Activated CD4-positive, alpha-beta T cell treated with anti-CD3 and anti-CD28 coated beads, Interleukin-2, amount 50 U/mL, for 48 hours (primary cell): ENCODE measurements at places on chromosomes 3 and 15.

DNA sequence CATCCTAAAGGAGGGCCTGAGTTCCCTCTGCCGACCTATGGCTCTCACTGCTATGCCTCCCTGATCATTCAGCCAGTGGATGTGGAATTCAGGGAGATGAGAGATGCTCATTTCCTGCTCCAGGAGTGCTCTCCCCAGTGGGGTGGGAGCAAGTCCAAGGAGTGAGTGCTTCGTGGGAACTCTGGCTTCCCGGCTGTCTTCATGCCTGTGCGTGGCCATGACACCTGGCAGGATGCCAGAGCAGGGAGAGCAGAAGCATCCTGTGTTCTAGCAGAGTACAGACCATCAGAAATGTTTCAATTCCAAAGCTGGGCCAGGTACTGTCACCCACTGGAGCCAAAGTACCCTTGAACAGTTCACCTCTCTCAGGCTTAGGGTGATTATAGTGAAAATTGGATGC lies 45.1 kb downstream of the APH1B start:
- no peak for DNase-seq

DNA sequence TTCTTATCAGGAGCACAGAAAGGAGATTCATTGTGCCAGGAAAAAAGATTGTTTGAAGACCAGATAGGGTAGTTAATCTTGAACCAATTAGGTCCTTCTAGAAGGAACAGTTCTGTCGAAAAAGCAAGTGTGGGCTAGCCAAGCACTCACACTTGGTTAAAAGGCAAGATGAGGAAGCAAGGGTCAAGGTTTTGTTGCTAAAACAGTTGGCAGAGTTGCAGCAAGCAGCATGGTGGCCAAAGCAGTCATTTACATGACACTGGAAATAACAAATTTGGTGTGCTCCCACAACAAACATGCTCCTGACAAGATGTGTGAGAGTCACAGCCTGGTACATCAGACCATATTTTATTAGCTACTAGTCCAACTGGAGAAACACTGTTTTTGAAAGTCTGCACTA lies 228.0 kb upstream of the CFAP20DC start:
- DNase-seq, result no peak

- DNase-seq, result no peak
Observed at GRCh38 chr15:96764501-96764900, 434.0 kb downstream of the NR2F2 start.

GRCh38 chr3:107951126-107951525 lies 139.7 kb downstream of the CD47 start:
- no peak for DNase-seq

GRCh38 chr3:40914475-40914874 lies 284.8 kb upstream of the CTNNB1 start:
- DNase-seq, result no peak

GRCh38 chr3:139443186-139443585 lies 33.1 kb downstream of the RBP2 start:
- no peak for DNase-seq

DNA sequence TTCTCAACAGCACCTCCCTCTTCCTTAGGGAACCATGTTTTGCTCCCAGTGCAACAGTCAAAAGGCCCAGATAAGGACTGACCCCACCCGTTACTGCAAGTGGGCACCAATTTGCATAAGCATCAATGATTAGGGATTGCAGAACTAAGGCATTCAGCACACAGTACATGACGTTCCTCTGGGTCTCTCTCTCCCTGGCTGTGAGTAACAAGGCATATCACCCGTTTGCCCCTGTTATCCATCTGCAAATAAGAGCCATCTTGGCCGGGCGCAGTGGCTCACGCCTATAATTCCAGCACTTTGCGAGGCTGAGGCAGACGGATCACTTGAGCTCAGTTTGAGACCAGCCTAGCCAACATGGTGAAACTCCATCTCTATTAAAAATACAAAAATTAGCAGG lies 18.8 kb downstream of the MAGI1 start:
- no peak for DNase-seq

GRCh38 chr15:83288381-83288801 lies 3.9 kb upstream of the BNC1 start:
- no peak for DNase-seq

GRCh38 chr3:15460891-15461531 lies 33.6 kb downstream of the EAF1 start:
- DNase-seq, result no peak

- DNase-seq, result no peak
Observed at GRCh38 chr15:98751767-98752166, 103.4 kb downstream of the IGF1R start.

GRCh38 chr3:34237946-34238345 lies 439.5 kb downstream of the PDCD6IP start:
- DNase-seq, result no peak

GRCh38 chr15:48331796-48332641 lies 790 bp downstream of the DUT start:
- DNase-seq, result peak; percentile 81

- DNase-seq, result no peak
Observed at GRCh38 chr3:100018806-100019205, 95.5 kb downstream of the FILIP1L start.

DNA sequence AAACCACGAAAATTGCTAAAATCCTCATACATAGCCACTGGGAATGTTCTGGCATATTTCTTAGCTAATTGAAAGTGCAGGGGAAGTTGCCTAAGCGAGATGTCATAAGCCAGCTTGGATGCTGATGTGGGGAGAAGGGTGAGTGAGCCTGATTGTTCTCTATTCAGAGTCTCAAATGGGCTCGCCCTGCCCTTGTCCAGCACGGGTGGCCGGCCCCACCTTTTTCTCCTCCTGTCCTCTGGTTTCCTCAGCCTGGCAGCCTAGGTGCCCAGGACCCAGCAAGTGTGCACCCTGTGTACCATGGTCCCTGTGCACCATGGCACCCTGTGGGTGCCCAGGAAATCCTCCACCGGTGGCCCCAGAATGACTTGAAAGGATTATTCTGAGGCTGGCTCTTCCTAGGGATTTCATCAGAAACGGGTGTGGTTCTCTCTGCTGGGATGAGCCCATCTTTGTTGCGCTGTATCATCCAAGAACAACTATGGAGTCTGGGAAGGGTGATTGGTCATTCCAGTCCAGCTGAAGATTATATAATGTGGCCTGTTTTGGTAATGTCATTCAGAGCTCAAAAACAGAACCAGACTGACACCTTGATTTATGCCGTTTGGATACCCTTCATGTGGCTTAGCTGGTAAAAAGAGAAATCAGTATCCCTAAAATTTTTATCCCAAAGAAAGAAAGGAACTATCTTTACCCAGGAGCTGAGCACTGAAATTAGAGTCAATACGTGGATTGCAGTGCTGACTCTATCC lies 150.8 kb upstream of the BHLHE40 start:
- DNase-seq, result no peak

DNA sequence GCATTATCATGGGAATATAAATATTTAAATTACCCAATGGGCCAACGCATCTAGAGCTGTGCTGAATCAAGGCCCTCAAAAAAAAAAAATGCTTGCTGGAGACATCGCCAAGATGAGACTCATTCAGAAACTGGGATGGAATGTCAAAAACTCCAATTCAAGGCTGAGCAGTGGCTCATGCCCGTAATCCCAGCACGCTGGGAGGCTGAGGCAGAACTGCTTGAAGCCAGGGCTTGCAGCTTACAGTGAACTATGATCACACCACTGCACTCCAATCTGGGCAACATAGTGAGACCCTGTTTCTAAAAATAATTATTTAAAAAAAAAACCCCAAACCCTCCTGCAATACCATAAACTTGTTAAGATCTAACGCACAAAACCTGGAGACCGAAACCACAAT lies 3.1 kb upstream of the CACNA1D start:
- no peak for DNase-seq

DNA sequence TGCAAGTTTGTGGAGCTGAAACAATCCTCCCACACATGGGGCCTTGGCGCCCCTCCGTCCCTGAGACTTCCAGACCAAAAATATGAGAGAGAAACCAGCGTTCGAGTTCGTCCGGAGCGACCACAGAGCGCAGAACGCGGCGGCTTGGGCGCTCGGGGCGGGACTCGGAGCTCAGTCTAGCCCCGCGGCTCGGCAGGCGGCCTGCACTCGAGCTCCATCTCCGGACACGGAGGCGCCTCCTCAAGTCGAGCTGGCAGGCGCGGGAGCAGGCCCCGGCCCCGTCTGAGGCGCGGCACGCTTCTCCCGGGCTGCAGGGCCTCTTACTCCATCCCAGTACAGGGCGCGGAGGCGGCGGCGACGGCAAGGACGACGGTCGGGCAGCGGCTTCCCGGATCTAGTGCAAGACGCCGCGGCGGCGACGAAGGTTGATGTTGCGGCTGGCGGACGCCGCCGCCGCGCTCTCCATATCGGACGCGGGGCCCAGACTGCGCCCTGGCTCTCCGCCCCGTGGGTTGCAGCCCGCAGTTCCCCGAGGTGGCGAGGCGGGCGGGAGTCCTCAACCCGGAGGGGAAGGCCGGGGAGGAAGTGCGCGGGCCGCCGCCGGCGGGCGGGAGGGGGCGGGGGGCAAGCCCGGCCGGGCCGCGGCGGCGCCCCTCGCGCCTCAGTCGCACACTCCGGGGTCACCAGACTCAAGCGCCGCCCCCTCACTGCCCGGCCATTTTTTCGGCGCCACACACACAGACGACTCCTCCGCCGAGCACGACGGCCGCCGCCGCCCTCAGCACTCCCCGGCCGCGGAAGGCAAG lies 674 bp downstream of the MSL2 start:
- DNase-seq, result peak; percentile 72
